LoVo (cell line): ENCODE measurements at places on chromosomes 6 and 20.

- peak; percentile 27 for DNase-seq
These were observed 469 bp downstream of the SYNJ2 start for GRCh38 chr6:157982102-157982562.

- DNase-seq: no peak
These were observed 5.1 kb downstream of the TMEM63B start for GRCh38 chr6:44132476-44132875.

DNA sequence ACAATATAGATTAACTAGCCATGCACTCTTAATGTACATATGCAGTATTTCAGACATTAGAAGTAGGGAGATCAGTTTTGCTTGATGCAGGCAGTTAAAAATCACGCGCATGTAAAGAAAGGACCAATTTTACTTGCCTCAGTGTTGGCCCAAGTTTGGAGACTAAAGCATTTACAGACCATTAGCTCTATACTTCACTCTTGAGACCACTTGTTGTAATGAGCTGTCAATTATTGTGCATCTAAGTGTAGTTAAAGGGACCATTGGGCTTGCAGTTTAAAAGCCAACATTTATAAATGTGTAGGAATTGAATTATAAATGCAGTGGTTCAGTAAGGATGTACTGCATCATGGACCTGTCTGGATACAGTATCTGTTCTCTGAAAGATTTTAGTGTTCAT, 53.7 kb downstream of the PLCB4 start:
- no peak for DNase-seq

GRCh38 chr20:56229812-56230211, 18.7 kb upstream of the MC3R start:
- DNase-seq: no peak

- DNase-seq: no peak
These were observed 43.3 kb downstream of the SLC13A3 start for GRCh38 chr20:46607849-46608497.

- DNase-seq: no peak
These were observed 1.3 kb downstream of the SEC63 start for GRCh38 chr6:107956586-107957307.

- no peak for DNase-seq
These were observed 104.1 kb downstream of the CDH4 start for GRCh38 chr20:61356196-61356595.
